LoVo (cell line): ENCODE measurements at places on chromosomes 7 and 10.

- no peak for DNase-seq
These were observed 4.4 kb downstream of the VIM start for GRCh38 chr10:17232276-17232960.

GRCh38 chr7:1065585-1066241 is 21.4 kb downstream of the GPR146 start:
- DNase-seq = no peak

DNA sequence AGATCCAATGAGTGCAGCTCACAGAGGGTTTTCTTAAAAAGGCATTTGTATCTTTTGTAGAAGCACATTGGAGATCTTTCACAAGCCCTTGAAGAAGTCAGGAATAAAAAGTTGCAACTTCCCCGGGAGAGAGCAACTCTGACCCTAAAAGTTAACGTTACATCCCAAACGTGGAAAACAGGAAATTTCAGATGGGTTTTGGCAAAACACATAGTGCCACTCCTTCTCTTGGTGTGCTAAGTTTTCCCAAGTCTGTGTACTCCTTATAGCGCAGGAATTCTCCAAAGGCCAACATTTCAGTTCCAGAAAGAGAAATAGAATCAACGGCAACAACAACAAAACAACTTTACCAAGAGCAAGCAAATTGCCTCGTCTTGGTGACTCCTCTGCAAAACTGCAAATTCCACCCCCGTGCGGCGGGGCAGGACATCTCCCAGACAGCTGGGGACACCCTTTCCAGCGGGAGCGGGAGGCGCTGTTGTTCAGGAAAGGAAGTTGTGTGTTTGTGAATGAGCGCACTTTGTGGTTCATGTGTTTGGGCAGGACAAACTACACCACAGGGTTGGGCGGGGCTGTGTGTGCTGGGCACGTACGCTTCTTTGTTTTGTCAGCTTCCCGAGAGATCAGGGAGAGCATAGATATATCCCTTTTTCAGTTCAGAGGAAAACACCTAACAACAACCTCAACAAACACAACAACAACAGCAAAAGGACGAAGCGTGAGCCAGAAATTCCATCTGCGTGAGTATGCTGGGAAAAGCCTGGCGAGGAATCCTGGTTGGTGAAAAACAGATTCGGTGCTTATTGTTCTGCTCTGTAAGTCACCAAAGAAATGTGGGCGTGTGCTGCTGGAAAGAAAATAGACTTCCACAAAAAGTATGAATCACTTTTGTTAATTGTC is 294.7 kb upstream of the PITRM1 start:
- DNase-seq = peak; percentile 91

DNA sequence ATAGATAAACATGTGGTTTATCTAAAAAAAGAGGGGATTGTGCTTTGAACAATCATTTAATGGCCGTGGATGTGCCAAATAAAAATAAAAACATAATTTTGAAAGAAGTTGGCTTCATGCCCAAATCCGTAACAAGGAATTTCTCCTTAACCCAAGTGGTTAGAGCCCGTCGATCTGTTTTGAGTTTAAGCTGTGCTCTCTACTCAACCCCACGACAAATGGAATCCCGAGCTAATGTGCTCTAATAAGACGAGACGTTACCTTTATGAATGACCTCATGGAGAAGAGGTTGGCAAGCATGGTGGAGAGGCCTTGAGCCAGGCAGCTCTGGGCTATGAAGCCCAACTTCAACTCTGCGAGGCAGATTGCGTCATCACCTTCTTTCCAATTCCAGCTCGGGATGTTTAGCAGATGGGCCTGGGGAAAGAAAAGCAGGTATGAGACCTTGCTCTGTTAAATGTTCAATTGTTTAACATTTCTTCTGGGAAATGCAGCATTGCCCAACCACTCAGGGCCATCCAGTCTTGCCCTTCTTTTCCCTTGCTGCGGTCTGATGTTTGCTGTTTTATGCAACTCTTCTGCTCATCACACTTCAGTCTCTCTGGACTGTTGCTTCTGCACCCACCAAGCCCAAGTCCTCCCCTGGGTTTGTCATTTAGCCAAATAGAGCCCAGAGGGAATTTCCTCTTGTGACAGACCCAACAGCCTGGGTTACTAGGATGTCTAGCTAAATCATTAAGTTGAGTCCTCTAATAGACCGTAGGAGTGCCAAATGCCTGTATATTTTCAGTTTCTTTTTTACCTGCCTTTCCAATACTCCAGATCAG is 564.6 kb downstream of the KCNMA1 start:
- DNase-seq = no peak

DNA sequence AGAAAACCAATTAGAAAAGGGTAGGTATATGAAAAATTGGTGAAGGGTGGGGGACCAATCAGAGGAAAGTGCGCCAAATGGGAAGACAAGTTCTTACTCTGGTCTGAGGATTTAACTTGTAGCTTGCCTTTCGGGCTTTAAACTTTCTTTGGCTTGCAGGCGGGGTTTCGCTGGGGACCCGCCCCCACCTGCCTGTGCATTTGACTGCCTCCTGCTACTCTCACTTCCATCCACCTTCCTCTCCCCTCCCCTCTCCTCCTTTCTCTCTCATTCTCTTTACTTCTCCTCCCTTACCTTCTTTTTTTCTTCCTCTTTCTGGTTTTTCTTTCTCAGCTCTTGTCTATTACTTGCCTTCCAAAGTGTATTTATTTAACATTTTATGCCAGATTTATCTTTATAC is 278.8 kb downstream of the DNAJB9 start:
- DNase-seq = no peak

GRCh38 chr10:22737587-22737986 is 23.2 kb upstream of the PIP4K2A start:
- peak; percentile 23 for DNase-seq

DNA sequence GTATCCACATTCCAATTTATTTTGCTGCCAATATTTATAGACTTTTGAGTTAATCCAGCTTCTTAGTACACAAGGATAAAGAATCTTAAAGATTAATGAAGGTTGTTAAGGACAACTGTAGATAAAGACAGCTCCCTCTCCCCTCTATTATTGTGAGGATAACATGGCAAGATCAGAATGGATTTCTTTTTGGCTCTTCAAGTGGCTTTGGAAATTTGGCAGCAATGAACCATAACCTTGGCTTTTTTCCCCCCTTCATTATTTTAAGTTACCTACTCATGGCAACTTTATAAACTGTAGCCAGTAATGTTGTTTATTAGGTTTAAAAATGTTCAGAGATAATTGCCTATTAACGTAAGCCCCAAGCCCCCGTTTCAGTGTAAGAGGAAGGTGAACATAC is 131.1 kb upstream of the SLC26A5 start:
- DNase-seq = no peak

DNA sequence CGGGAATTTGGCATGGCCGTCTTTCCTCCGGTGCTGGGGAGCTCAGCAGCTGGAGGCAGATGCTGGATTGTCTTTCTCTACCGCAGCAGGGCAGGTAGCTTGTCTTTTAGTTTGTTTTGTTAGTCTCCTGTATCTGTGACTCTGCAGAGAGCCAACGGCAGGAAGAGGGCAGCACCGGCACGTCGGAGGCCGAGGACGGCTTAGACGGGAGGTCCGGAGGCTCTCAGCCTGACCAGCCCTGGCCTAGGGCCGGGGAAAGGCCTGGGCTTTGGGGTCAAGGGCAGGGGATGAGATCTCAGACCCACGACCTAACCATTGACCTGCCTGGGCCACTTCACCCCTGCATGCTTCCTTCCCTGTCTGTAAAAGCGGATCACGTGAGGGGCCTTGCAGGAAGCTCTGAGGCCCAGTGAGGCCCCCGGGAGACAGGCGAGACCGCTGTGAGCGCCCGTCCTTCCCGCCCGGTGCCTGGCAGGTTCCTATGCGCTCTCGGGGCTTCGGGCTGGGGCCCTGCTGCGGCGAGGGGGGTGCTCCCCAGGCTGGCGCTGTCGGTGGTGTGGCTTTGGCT is 72.7 kb downstream of the LHPP start:
- DNase-seq = no peak

DNA sequence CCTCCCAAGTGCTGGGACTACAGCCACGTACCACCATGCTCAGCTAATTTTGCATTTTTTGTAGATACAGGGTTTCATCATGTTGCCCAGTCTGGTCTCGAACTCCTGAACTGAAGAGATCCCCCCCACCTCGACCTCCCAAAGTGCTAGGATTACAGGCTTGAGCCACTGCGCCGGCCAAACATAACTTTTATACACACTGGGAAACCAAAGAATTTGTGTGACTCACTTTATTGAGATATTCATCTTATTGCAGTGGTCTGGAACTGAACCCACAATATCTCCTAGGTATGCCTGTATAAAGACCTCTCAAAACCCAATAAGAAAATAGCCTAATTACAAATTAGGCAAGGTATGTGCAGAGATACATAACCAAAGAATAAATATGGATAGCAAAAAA is 182.6 kb upstream of the FEZF1 start:
- DNase-seq = no peak

GRCh38 chr10:124436191-124436638 is 13.6 kb downstream of the NKX1-2 start:
- DNase-seq = no peak

DNA sequence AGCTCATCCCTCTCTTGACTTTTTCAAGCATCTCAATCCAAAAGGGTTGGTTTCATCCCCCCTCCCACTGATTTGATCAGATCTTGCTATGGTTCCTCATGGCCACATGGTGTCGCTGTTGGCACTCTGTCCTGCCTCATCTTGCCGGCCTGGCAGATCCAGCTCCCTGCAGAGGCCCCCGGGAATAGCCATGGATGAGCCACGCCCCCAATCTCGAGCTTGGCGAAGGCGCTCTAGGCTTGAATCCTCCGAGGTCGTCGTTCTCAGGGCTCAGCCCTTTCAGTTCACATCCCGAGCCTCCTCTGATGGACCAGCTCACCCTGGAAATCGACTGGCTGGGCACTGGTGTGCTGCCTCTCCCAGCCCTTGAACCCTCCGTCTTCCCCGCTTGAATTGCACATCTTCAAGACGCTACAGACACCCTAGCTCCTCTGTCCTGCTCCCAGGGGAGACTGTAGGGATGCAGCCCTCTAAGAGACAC is 628.7 kb downstream of the TYW1 start:
- peak; percentile 66 for DNase-seq

DNA sequence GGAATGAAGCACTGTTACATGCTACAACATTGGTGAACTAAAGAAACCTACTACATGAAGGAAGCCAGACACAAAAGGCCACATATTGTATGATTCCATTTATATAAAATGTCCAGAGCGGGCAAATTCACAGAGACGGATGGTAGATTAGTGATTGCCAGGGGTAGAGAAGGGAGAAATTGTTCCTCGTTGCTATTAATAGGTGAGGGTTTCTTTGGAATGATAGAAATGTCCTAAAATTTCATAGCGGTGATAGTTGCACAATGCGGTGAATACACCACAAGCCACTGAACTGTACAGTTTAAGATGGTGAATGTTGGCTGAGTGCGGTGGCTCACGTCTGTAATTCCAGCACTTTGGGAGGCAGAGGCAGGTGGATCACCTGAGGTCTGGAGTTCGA is 29.0 kb downstream of the DENND2A start:
- DNase-seq = no peak

- DNase-seq = no peak
These were observed 308.8 kb upstream of the PHYHIPL start for GRCh38 chr10:58867683-58868082.

- no peak for DNase-seq
These were observed 9.8 kb upstream of the FZD9 start for GRCh38 chr7:73423519-73424488.

DNA sequence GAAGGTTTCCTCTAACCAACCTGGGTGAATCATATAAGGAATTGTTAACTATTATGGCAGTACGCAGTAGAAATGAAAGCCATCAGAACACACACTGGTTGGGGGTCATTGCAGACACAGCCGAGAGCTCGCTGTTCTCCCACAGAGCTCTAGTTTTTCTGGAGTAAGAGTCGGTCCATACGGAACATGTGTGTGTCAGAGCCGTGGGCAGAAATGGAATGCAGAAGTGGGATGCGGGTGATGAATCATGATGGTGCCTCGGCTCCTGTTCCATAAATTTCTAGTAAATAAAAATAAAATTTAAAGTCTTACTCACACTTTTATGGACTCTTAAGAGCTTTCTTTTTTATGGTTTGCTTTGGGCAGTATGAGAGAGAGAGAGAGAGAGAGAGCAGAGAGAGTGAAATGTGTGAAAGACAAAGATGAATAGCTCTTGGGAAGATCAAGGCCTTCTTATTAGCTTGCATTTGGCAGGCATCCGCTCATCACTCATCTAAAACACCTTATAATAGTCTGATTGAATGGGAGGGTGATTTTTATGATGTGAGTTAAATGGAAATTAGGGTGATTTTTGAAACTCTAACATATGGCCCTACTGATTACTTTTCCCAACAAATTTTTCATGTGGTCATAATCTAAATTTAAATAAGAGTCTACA is 98.8 kb upstream of the PFKP start:
- peak; percentile 22 for DNase-seq

DNA sequence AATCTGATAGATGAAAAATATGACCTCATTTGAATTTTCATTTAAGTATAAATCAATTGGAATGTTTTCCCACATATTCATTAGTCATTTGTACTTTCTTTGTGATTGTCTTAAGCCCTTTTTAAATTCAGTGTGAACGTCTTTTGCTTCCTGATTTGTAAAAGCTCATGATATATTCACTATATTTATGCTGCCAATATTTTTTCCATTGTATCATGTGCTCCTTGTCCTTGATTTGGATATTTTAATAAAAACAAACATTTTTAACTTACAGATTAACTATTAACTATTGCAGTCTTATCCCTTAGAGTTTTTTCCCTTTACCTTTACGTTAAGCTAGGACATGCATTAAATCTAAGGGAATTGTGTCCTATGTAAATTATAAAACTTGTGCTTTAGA is 157.7 kb downstream of the ADAM12 start:
- DNase-seq = no peak

- no peak for DNase-seq
These were observed 1086.8 kb downstream of the KCNMA1 start for GRCh38 chr10:76550806-76551205.

GRCh38 chr10:63137306-63137705 is 4.2 kb downstream of the NRBF2 start:
- no peak for DNase-seq

DNA sequence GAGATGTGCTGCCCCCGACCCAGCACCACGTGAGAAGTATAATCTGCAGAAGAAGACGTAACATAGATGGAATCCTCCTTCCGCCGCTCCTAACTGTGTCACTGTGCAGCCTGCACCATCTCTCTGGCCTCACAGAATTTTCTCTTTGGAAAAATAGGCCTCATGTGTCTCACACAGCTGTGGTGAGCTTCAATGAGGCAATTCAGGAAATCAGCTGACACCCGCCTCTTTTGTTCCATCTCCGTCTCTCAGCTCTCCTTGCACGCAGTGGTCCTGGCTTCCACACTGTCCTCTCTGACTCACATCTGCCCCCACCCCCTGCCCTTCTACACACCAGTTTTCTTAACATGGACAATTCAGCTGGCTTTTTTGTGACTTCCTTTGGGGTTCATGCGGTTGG is 7.2 kb downstream of the C10orf90 start:
- DNase-seq = no peak

- no peak for DNase-seq
These were observed 5.2 kb downstream of the EEPD1 start for GRCh38 chr7:36158321-36158605.

DNA sequence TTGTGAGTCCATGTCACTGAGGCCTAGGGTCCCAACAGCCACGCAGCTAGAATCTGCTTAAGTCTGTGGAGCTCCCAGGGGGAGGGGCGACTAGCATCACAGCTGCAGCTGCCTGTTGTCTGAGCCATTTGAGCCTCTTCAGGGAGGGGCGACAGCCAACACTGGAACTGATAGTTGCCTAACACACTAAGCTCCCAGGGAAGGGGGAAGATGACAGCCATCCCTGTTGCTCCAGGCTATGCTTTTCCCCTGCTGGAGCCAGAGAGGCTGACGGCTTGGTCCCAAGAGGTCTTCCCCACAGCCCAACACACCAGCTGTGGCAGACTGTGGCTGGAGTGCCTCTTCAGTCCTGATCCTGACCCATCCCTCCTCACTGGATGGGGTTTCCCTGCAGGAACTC is 817.5 kb downstream of the NXPH1 start:
- no peak for DNase-seq
